Gastroesophageal sphincter (tissue), 4 donors: ENCODE measurements at places on chromosomes 2 and 18. TPM values are rescaled to one million over a fixed set of nuclear protein-coding genes. Genes with fewer than 3 reads are reported as not detected.

- ATAC-seq: peak; percentile 76
Measured at GRCh38 chr2:37671009-37671815, at the start of gene CDC42EP3. Gene CDC42EP3 (minus strand): TSS chr2:37671642. CDS start chr2:37646587, 25,055 bp downstream.

- peak; percentile 26 for ATAC-seq
Measured at GRCh38 chr2:144519934-144520731, at the start of gene ZEB2. Gene ZEB2 (minus strand): TSS chr2:144520119. CDS start chr2:144517350, 2,769 bp downstream.

DNA sequence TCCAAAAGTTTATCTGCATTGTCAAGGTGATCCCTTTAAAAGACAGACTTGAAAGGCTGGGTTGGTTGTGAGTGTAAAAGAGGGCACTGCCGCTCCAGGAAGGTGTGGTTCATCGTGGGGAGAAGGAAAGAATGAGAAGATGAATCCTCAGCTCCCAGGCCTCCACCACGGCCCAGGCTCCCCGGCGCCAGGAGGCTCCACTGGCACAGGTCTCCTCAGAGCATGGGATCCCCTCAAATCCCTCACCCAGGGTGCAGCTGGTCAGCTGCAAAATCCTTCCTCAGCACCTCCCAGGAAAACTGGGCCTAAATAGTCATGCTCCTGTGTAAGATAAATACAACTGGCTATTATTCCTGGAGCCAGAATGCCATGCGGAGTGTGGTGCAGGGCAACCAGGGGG lies 221.1 kb downstream of the ZNF516 start:
- ATAC-seq: no peak

GRCh38 chr18:13587937-13588336 lies 138.4 kb downstream of the FAM210A start:
- no peak for ATAC-seq

DNA sequence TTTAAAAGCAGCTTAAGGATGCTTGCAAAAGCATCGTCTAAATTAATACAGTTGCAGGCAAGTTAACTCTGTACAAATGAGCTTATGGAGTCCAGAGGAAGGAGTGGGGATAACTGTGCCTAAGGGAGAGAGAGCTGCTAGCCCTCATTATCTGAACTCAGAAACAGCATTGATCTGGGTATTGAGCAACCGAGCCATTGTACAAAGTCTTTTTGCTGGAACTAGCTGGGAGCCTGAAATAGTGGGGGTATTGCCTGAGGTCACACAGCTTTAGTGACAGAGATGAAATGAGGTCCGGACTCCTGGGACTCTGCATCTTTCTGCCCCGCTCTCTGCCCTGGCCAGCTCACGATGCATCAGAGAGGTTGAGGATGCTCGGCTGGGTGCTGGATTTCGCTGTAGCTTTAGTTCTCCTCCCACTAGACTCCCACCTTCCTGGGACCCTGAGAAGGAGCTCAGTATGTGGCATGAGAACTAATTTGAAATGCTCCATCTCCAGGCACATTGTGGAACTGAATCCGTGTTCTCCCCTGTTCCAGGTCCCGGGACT lies 67.5 kb upstream of the ATG16L1 start:
- ATAC-seq: no peak

GRCh38 chr2:239256350-239256743 lies 144.5 kb downstream of the HDAC4 start:
- ATAC-seq: no peak

DNA sequence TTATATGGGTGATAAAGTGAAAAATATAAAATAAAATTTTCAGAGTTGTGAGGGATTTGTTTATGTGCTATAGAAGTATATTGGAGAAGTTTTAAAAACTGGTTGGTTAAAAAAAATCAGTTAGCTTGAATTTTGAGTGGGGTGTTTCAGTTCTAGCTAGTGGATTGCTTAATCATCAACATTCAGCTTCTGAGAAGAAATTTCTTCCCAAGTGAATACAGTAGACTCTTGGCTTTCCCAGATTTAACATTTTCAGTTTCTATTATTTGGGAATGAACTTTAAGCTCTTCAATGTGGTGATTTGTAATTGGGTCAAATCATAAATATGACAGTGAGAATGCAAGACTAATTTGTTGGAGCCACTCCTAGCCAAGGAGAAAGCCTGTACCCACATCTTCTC lies 120.8 kb downstream of the PLCL1 start:
- no peak for ATAC-seq

DNA sequence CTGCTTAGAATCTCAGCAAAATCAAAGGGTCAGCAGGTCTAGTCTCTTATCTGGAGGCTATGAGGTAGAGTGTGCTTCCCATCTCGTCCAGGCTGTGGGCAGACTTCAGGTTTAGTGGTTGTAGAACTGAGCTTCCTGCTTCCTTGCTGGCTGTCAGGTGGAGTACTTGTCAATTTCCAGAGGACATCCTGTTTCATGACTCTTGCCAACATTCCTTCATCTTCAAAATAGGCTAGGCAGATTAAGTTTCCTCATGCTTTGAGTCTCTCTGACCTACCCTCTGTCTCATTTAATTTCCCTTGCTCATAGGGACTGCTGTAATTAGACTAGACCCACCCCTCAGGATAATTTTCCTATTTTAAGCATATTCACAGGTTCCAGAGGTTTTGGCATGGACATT lies 562.6 kb downstream of the SPAG16 start:
- no peak for ATAC-seq

DNA sequence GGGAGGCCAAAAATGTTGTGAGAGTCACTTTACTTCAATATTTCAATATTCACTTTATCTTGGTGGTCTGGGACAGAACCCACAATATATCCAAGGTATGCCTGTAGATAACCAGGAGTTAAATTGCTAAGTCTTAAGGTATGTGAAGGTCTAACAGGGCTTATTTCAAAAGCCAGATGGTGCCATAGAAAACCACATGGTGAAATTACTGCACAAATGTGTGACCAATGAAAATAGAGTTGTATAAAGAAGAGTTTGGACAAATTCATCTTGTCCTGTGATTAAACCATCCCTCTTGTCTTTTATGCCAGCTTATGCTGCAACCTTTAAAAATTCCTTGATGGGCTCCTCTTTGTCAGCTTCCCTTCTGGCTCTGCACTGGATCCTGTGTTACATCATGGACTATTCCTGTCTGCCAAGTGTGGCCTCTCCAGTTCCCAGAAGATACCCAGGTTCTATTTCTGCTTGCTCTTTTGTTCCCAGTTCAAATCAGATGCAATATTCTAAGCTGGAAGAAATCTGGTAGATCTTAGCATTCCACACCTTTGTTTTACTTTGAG lies 46.8 kb downstream of the ANTXR1 start:
- no peak for ATAC-seq

DNA sequence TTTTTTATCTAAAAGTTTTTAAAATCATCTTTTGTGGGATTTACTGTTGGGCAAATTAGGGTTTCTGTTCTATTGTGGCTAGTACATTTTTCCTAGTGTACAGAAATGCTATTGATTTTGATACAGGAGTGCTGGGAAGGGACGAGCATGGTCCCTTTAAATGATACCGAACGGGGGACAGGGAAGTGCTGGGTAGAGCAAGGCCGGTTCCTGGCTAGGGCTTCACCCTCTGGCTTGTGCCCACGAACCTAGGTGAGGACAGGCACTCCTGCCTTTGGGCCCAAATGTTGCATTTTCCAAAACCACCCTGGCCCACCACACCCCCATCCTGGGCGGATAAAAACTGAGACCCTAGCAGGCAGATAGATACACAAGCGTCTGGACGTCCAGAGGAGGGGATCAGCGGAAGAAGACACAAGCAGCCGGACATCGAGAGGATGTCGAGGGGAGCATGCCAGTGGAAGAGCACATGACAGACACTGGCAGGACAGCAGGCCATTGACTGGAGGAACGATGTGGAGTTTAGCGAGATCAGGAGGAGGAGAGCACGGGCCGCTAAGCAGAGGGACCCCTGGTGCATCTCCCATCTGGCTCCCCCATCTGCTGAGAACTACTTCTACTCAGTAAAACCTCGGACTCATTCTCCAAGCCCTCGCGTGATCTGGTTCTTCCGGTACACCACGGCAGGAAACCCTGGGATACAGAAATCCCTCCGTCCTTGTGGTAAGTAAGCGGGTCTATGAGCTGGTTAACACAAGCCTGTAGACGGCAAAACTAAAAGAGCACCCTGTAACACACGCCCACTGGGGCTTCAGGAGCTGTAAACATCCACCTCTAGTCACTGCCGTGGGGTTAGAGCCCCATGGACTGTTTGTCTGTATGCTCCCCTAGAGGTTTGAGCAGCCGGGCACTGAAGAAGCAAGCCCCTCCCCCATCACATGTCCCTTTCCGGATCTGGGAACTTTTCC lies 13.5 kb upstream of the CALCRL start:
- ATAC-seq: peak; percentile 48

GRCh38 chr2:144546933-144547332 lies 27.0 kb upstream of the ZEB2 start:
- ATAC-seq: no peak

DNA sequence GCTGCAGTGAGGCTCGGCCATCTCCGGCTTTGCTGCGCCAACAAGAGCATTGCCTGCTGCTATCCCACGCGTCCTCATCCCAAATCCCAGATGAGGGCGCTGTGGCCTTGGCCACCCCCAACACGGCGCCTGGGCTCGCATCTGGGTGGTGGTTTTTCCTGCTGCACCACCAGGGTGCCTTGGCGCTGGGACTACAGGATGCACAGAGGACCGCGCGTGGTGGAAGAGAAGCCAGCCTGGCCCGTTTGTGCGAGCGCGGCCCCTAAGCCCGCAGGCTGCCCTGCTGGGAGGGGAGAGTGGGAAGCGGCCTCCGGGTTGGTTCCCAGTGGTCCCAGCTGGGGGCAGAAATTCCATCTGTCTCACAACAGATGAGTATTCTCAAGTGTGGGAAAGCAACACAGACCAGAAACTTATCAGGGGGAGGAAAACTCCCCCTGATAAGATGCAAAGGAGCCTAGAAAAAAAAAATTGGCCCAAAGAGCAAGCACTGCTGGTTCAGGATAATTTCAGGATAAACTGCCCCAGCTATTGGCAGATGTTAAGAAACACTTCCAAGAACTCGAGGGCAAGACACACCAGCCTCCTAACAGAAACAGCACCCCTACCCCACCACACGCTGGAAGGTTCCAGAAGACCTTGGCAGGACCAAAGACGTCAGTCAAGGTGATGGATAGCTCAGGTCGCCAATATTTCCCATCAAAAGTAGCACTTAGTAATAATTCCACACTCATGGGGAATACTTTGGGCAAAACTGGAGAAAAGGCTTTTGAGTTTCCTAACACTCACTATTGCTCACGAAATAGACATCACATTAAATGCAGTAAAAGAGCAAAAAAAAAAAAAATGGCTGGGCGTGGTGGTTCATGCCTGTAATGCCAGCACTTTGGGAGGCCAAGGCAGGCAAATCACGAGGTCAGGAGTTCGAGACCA lies 152.1 kb downstream of the PXDN start:
- ATAC-seq: peak; percentile 83

DNA sequence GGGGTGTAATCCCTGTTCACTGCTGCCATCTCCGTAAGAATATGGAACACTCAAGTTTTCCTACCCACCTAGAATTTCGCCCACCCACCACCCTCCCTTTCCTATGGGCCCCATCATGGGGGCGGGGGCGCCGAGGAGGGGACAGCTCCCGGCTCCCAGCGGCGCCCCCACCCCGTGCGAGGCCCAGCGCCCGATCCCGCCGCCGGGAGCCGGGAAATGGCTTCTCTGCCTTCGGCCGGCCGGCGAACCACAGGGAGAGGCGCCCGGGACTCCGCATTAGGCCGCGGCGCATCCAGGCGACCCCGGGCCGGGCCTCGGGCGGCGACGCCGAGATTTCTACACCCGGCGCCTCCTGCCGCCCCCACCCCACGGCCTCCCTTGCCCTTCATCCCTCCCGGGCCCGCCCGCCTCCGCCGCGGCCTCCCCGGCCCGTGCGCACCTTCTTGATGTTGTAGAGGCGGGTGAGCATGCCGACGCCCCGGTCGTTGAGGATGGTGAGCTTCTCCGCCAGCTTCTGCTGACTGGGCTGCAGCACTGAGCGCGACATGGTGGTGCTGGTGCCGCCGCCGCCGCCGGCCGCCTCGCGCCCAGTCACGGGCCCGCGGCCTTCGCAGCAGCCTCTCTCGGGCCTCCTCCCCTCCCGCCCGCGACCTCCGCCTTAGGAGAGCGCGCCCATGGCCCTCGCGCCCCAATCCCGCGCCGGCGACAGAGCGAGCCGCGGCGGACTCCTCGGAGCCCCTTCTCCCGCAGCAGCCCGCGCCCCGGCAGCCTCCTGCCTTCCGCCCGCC lies 510 bp downstream of the NCKAP1 start:
- peak; percentile 67 for ATAC-seq

DNA sequence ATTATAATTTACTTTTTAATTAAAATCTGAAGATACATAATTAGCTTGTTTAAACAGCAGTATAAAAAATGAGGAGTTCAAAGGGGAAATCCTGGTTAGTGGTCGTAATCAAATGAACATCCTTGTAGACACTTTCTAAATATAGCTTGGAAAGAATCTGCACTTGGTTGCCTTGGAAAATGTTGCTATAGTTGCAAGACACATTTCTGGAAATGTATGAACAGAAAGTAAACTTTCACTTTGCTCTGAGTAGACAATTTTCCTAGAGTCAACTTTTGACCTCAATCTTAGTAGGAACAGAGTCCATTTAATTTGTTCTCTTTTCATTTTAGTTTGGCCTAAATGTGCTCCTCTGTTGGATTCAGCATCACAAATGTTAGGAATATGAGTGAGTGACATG lies 38.3 kb downstream of the GCA start:
- ATAC-seq: no peak

DNA sequence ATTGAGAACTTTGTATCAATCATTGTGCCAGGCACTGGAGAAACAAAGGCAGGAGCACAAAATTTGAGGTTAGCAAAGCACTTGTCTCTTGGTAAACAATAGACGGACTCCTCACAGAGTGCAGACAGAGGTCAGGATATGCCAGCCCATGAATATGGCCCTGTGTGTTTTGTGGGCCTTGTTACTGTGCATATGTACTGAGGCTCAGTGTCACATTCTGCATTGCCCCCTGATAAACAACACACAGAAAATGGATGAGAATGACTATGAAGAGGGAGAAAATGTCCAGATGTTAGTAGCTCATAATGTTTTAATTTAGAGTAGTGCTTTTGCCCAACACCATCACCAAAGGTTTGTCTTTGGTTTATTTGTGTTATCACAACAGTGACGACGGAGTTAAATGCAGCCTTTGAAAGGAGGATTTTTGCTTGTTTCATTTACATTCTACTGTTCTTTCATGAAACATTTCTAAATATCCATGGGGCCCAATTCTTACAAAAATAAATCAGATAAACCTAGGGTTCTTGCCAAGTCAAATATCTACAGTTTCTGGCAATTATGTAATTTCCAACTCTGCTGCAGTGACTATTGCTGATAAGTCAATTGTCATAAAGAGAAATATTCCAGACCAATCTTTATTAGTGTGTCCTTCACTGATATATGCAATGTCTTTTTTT lies 14.6 kb upstream of the NT5C1B start:
- no peak for ATAC-seq

DNA sequence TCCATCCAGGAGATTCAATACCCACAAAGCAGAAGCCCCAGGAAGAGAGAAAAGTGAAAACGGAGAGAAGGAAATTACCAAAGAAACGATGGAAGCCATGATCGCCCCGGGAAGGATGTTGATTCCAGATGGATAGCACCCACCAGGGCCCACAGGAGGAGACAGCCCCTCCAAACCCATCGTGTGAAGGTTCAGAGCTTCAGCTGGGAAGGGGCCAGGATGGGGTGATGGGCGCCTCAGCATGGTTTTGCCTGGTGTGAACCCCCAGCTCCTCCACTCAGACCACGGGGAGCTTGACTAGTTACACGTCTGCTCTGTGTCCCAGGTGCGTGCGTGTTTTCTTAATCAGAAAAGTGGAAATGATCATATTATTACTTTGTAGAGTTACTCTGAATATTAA lies 264.5 kb downstream of the EIPR1 start:
- no peak for ATAC-seq

- no peak for ATAC-seq
Measured at GRCh38 chr2:45919160-45919650, 267.7 kb downstream of the PRKCE start.

The PLEK gene
- 5.0 TPM for total RNA-seq

The GATA6 gene
- 7.5 TPM for total RNA-seq

The GPR35 gene
- 2.3 TPM for total RNA-seq

The AKAIN1 gene
- total RNA-seq: not detected

The DYNAP gene
- not detected for total RNA-seq
